CD8-positive, alpha-beta T cell (primary cell): ENCODE measurements at places on chromosomes 3 and 15.

DNA sequence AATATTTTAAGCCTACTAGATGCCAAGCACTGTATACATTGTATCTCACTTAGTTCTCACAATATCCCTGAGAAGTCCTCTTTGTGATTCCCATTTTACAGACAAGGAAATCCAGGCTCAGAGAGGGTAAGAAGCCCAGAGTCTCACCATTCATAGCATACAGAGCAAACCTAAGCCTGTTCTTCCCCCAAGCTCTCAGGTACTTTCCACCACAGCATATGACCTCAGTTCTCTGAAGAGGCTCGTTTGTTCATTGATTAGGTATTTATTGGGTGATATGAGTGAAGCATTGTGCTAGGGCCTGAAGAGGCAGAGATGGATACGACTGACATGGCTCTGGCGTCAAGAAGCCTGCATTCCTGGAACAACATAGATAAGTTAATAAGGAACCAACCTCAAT is 310.9 kb upstream of the UMPS start:
- DNase-seq = no peak

DNA sequence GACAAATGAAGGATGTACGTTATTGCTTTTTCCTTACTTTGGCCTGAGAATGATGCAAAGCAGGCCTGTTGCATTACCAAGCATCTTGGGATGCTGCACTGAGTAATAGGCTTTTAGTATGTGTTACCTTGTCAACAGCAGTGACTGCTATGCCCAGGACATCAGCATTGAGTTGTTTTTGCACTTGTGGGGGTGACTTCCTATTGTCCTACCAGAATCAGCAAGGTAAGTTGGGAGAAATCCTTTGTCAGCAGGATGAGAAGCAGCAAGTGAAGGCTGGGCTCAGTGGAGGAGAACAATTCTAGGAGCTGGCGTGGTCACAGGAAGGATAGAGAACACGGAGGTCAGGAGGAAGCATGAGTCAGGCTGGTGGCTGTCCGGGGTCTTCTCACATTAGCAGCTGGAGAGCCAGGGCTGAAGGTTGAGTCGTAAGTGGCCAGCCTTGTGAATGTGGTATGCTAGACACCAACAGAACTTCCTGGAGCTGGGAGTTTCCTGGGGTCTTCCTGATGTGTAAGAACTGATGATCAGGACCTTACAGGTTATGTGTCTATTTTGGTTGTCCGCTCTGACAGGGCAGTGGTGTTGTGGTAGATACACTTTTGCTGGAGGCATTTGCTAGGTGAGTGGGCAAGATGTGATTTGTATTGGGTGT is 142.7 kb downstream of the FNDC3B start:
- DNase-seq = peak; percentile 13

GRCh38 chr3:189308608-189309007 is 136.8 kb downstream of the TPRG1 start:
- DNase-seq = no peak

DNA sequence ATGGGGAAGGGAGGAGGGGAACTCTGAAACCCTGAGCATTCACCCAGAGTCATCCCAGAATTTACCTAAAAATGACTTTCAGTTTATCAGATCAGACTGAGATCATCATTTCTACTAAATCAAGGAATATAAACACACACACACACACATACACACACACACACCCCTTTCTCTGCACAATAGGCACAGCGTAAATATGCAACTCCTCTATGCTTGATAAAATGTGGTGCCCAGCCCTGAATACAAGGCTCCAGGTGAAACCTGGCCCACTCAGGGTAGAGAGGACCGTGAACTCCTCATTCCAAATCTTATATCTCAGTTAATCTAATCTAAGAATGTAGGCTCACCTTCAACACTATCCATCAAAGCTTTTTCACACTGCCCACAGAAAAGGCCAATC is 31.8 kb upstream of the SEC22A start:
- no peak for DNase-seq

GRCh38 chr3:50028346-50028745 is 60.4 kb upstream of the RBM5 start:
- DNase-seq = no peak
